ENCODE measurements at places on chromosomes 3 and 15. TPM values are rescaled to one million over a fixed set of nuclear protein-coding genes. Genes with fewer than 3 reads are reported as not detected.

ZPLD1 gene
- under 0.01 TPM for total RNA-seq

RBP2 gene
- total RNA-seq: not detected

ONECUT1 gene
- not detected for total RNA-seq

KBTBD13 gene
- not detected for total RNA-seq

GOLGA6L7 gene
- total RNA-seq: not detected

C2CD4B gene
- total RNA-seq: not detected

ADAMTS7 gene
- 32.4 TPM for total RNA-seq
